Putamen (tissue), 1 donor: ENCODE measurements at places on chromosomes 2 and 18.

DNA sequence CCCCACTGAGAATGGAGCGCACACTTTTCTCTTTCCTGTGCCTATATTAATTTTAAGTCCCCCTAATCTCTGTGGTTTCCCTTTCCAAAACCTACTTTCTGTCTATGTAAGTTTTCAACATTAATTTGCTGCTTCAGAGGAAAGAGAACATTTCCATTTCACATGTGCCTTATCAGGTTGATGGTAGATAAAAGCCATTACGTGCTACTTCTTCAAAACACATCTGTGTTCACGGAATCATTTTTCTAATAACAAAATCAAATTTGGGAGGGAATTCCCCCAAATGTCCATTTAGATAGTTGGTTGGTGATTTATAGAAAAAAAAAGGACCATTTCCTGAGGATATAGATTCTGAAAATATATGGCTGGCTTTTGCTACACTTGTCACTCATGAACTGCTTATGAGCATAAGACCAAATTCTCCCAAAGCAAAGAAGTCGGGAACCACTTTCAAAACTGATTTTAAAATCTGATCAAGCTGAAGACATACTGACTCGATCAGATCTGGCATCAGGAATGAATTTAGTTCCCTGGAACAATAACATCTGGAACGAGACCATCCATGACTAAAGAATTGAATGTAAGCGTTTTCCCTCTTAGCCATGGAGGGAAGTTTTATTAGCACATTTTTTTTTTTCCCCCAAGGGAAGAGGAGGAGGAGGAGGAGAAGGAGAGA is 8.2 kb downstream of the PTGR3 start:
- DNase-seq = no peak

DNA sequence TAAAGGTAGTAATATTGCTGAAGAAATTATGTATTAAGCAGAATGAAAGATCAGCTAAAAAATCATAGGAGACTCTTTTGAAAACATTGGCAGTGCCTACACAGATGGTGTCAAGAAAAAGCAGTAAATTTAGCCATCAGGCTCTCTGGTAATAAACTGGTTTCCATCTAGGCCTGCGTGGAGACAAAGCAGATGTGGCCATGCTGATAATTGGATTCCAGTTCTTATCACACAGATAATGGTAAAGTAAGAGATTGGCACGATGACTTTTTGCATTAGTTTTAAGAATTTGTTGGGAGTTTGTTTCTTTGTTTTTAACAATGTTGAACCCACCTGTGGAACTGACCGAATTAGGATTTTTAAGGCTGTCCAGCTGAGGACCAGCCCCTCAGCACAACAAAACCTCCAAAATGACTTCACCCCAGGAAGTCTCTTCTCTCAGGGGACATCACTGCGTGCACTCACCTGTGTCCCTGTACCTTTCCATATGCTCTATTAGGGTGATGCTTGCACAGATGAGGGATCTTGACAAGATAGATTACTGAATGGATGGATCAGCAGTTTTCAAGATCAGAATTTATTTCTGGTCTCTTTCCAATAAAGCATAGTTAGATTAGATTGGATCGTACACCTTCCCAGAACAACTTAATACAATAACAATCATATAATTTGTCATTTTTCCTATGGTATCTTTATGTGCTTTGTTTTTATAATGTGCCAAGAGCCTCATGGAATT is 69.1 kb upstream of the DNAJC10 start:
- DNase-seq = no peak

DNA sequence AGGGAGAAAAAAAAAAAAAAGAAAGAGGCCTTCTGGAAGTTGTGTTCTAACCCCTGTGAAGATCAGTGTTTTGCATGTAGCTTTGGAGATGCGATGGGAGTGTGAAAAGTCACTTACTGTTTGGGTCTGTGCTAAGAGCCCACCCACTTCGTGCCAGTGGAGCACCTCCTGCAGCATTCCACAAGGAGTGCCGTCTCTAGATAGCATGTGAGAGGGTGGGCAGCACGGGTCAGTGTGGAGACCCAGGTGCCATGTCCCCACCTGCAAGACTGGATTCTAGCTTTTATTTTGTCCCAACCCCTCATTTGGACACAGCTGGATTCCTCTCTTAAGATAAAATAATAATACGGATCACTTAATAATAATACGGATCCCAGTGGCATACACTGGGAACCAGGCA is 12.5 kb upstream of the TMEM185B start:
- DNase-seq = no peak

DNA sequence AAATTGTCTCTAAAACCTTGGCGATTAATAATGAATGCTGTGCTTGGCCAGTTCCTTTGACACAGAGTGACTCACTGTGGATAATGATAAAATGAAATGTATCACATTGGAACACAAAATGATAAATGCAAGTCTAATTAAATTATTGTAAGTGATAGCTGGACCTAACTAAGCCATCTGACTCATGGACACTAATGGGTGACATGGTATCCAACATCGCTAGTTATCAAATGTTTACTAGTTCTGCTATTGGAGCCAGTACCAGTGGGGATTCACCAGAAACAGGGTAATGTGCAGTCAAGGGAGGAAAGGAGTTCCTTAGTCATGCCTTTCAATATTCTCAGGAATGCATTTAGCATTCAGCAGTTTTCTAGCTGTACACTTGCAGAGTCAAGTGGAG is 736.3 kb upstream of the ACVR2A start:
- DNase-seq = no peak

DNA sequence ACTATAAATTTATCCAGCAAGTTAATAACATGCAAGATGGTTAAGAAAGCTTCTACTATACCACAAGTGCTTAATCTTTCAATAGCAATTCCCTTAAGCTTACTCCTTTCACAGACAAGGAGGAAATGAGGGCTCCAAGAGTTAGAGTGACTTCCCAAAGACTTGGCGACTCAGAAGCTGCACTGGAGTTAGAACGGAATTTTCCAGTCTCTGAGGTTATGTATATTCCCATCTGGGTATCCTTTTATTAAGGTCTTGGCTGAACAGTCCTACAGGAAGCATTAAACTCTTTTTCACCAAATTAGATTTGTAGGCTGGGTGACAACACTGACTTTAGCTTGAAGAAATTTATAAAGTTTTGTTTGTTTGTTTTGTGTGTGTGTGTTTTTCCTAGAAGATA is 256.9 kb upstream of the DPP10 start:
- DNase-seq = no peak

GRCh38 chr2:162243294-162243693 is at the start of gene FAP:
Gene FAP (minus strand): TSS chr2:162243445. CDS start chr2:162243327, 118 bp downstream.
- no peak for DNase-seq

GRCh38 chr2:25521665-25522387 is 151.6 kb downstream of the DTNB start:
- peak; percentile 63 for DNase-seq

DNA sequence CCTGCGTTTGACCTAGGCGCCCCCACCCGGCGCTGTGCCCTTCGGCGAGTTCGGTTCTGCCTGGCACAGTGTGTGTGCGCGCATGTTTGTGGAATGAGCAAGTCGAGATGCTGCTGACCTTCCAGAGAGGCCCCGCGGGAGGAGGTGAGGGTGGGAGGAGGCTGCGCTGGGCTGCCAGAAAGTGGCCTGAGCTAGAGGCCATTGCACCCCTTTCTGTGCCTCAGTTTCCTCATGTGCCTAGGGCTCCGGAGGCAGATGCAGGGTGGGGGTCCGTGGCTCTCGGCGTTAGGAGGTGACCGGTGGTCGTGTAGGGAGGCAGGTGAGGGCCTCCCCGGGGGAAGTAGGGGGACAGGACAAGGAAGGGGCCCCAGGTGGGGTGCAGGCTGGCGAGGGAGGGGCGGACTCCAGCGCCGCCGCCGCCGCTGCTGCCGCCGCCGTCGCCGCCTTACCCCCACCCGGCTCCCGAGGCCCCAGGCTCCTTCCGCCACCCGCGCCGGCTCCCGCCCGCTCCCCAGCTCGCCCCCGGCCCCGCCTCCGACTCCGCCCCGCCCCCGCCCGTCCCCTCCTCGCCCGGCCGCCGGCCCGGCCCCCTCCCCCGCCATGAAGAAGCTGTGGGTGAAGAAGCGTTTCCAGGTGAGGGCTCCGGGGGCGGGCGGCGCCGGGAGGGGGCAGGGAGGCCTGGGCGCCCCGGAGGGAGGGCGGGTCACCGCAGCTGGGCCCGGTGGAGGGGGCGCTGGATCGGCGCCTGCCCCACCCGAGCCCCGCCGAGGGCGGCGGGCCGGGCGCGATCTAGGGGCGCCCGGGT is 7.0 kb downstream of the SPEG start:
- DNase-seq = peak; percentile 9

- DNase-seq = no peak
These were observed 95.4 kb downstream of the LAMA1 start for GRCh38 chr18:7021994-7022840.

GRCh38 chr2:62208074-62208757 is 12.3 kb downstream of the B3GNT2 start:
- DNase-seq = no peak

GRCh38 chr2:196167666-196168065 is 3.7 kb downstream of the STK17B start:
- no peak for DNase-seq

GRCh38 chr2:150909090-150909489 is 352.6 kb downstream of the RBM43 start:
- no peak for DNase-seq

DNA sequence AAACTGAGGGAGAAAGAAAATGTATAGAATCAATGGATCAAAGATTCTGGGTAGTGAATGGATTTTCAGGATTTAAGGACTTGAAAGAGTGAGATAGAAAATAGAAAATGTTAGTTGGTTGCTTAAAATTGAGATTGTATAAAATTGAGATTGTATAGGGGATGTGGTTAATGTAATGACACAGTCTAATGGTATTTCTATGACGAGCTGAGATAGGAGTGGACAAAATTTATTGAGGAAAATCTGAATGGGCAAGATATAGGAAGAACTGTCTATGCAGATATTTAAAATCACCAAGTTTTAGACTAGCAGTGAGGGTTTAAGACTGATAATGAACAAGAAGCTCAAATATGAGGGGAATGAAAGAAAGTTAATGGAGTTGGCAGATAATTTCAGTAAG is 406.6 kb downstream of the NYAP2 start:
- DNase-seq = no peak

DNA sequence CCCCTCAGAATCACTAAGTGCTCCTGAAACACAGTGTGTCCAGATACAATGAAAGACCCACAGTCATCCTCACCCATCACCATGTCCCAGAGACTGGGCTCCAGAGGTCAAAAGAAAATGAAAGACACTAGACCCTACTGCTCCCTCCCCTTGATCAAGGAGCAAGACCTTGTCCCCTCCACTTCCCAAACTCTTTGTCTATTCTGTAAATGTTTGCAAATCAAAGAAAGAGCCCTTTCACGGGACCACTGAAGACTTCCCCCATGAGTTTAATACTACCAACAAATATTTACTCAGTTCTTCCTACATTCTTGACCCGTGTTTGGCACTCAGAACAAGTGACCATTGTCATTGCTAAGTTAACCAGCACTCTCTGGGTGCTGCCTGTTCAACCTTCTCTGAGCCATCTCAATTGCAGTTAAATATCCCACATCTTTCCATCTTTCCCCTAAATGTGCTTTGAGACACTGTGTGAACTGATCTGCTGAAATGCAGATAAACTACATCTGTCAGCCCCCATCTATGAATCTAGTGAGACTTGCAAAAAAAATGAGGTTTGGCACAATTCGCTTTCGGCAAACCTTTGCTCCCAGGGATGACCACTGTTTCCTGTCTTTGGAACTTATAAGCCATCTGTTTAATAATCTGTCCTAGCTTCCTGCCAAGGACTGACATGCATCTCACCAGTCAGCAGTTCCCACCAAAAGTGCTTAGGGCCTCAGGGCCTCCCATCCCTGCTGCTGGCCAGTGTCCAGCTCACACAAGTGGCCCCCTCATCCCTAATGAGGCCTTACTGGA is 170.3 kb downstream of the GFPT1 start:
- DNase-seq = no peak

- DNase-seq = no peak
These were observed 77.4 kb upstream of the NPAS2 start for GRCh38 chr2:100742277-100743254.

- DNase-seq = no peak
These were observed 91.2 kb downstream of the NEDD4L start for GRCh38 chr18:58135183-58135641.

DNA sequence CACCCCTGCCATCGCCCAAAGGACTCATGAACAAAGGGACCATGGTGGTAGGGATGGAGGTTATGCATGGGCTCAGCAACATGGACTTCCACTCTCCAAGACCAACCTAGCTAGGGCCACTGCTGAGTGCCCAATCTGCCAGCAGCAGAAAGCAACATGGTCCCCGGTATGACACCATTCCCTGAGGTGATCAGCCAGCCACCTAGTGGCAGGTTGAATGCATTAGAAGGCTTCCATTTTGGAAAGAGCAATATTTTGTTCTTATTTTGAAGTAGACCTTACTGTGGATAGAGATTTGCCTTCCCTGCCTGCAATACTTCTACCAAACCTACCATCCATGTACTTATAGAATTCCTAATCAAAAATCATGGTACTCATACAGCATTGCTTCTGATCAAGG is 99.8 kb downstream of the METTL4 start:
- no peak for DNase-seq

- no peak for DNase-seq
These were observed 111.7 kb downstream of the MYCN start for GRCh38 chr2:16051841-16052564.

- DNase-seq = no peak
These were observed 120.9 kb upstream of the SPATS2L start for GRCh38 chr2:200185628-200186000.

DNA sequence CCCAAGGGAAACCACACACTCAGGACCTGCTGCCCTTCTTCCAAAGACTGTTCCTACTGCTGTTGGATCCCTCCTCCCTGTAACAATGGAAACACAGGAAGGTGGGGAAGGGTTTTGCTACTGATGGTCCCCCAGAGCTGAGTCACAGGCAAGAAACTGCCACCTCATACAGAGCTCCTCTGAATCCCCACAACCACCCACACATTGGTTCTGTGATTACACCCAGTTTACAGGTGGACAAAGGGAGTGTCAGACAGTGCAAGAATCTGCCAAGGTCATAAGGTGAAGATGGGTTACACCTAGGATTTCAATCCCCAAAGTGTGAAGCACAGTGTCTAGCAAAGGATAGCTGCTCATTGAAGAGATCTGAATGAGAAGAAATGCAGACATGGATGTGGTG is 141.7 kb upstream of the LMAN1 start:
- no peak for DNase-seq

- no peak for DNase-seq
These were observed 1170.7 kb upstream of the SLC39A10 start for GRCh38 chr2:194486326-194486725.

GRCh38 chr2:190481339-190481738 is 53.2 kb downstream of the NEMP2 start:
- no peak for DNase-seq

GRCh38 chr18:74234326-74235171 is 57.2 kb downstream of the CYB5A start:
- DNase-seq = no peak

DNA sequence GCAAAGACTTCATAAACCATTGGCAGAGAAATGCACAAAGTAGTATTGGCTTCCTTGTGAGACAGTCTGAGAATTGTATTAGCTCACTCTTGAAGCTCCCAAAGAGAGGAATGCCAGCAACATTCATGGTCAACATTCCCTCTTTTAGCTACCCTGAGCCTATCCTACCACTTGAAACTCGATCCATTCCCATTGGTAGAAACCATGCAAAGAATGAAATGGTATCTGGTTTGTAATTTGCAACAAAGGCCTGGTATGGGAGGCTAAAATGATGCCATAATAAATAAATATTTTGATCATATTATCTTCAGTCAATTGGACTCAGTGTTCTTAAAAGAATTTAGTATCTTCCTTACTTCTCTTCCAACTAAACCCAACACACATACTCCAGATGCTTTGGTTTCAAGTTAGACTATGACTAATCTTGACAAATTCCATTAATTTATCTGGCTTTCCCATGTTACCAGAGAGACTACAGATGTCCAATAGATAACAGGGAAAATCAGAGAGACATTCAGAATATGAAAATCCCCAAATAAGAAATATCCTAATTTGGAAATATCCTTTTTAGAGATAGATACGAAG is 102.9 kb downstream of the DHRS9 start:
- no peak for DNase-seq
